ENCODE measurements at places on chromosomes 1 and 21.
A peak's percentile ranks its signal among the peaks of the same experiment; 100 is the strongest.

GRCh38 chr1:40740039-40740996, 43.3 kb upstream of the KCNQ4 start:
- no peak for DNase-seq

GRCh38 chr1:2625311-2625710, 7.5 kb downstream of the MMEL1 start:
- no peak for DNase-seq

GRCh38 chr1:108560189-108560873, 431 bp downstream of the EEIG2 start:
- DNase-seq, result peak; percentile 26

DNA sequence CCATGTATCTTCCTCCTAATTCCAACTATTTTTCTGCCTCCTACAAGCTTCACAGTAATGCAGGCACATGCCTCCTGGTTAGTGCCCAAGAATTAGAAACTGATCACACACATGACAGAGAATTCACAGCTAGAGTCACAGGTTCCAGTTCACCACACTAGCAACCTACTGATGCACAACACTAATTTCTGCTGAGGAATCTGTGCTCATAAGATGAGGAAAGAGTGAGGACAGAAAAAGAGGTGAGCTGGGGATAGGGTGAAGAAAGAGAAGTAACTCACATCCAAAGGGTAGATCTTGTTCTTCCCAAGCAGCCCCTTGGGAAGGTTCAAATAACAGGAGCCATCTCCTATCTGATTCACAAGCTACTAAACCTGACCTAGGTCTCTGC, 61.3 kb downstream of the PUM1 start:
- DNase-seq, result no peak

DNA sequence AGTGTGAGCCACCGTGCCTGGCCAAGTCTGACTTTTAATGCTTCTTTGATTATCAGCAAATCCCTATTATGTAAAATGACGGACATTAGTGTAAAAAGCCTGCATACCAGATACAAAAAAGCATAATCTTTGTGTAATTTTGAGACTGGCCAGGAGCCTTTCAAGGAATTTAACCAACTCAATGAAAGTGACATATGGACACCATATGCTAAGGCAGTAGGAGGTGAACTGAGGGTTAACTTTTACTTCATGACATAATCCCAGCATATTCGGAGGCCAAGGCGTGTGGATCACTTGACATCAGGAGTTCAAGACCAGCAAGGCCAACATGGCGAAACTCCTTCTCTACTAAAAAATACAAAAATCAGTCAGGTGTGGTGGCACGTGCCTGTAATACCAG, 94.6 kb downstream of the EIF4G3 start:
- DNase-seq, result no peak

GRCh38 chr1:15876357-15877055, 29.0 kb downstream of the SPEN start:
- DNase-seq, result no peak

DNA sequence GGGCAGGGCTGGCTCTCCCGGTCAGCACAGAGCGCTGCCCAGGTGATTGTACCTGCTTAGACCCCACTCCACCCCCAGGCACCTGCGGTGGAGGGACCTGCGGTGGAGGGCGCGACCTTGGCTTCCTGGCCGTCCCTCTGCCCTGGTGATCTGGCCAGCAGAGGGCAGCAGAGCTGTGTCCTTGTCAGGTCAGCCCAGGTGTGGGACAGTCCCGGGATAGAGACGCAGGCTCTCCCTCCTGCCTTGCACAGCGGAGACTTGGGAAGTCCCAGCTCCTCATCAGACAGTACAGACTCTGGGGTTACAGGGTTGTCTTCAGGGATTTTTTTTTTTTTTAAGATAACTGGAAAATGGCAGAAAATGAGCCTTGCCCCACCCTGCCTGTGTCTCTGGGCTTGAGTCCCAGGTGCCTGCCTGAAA, 10.0 kb downstream of the SLX9 start:
- peak; percentile 89 for DNase-seq

DNA sequence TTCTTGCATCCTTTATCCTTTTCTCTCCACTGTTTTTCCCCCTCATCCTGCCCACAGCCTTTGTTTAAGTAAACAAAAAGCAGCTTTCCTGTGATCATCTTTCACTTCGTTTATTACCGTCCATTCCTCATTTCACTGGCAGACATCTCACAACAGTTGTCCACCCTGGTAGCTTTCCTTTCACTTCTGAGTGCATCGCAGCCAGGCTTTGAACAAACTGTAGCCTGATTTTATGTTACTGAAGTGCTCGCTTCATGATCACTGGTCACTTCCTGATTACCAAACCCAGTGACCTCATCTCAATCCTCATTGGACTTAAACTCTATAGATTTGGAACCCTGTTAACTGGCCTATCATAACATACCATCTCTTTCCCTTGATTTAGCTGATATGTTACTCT, 67.7 kb downstream of the SDCCAG8 start:
- DNase-seq, result no peak

Data from activated CD8-positive, alpha-beta T cell treated with anti-CD3 and anti-CD28 coated beads for 36 hours (primary cell).